ENCODE measurements at places on chromosomes 12 and 14.
A peak's percentile ranks its signal among the peaks of the same experiment; 100 is the strongest.

GRCh38 chr14:32010604-32011125 lies 66.4 kb upstream of the ARHGAP5 start:
- DNase-seq: no peak

DNA sequence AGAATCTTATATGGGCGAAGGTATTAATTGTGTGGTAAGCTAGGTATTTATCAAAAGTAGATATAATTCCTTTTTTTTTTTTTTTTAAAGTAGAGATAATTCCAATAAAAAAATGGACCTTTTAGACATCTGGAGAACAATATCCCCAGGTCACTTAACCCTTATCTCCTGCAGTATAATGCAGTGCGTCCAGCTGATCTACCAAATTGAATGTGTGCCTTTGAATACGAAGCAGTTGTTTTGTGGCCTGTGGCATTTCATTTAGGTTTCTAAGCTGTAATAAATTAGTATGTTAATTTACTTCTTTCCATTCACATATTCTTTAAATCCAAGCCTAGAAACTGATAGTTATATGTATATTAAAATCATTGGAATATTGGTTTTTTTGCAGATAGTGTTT lies 3.1 kb downstream of the FUT8 start:
- DNase-seq: no peak

DNA sequence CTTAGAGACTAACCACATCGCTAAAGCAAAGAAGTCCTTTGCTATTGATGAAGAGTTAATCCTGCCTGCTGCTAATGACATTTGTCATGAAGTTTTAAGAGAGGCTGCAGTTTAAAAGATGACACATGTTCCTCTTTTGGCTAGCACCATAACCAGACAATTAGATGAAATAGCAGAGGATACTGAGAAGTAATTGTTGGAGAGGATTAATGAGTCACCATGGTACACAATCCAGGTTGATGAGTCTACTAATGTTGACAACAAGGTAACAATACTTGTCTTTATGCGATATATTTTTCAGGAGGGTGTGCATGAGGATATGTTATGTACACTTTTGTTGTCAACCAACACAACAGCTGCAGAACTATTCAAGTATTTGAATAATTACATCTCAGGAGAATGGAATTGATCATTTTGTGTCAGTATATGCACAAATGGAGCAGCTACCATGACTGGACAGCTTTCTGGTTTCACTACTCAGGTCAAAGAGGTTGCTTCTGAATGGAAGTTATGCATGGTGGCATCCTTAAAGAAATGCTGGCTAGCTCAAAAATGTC lies 56.7 kb downstream of the LRRIQ1 start:
- no peak for DNase-seq

GRCh38 chr12:64400041-64400440 lies 4.2 kb upstream of the XPOT start:
- DNase-seq: no peak

GRCh38 chr12:6960593-6961277 lies 9.6 kb downstream of the PTPN6 start:
- no peak for DNase-seq

- DNase-seq: peak; percentile 49
Measured at GRCh38 chr14:73752297-73752992, 38.3 kb upstream of the PNMA1 start.

DNA sequence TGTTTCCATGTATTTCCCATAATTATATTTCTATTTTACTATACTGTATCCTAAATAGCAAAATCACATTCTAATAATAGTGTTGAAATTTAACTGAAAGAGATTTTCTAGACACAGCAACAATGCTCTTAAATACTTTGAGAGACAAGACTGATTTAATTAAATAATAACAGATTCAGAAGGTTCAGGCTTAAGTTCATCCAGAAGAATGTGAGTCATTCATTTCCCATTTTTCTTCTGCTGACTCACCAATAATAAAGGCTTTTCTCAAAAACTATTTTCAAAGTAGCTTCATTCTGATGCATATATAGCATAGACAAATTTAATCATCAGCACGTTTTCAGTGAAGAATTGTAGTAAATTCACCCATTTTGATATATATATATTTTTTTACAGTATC lies 481.4 kb downstream of the MDGA2 start:
- no peak for DNase-seq

DNA sequence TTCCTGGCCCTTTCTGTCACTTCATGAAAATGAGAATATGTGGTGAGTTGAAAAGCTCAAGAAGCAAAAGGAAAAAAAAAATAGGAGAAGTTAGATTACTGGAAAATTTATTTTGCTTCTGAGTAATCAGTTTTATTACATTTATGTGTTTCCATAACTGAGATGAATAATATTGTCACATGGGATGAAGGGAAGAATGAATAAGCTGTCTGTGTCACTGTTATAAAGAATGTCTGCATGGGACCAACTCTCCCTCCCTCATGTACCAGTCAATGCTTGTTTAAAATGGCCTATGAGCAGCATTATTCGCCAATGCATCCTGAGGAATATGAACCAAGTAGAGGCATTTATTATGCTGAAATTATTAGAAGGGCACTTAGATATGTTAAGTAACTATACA lies 246.3 kb downstream of the PRKD1 start:
- no peak for DNase-seq

DNA sequence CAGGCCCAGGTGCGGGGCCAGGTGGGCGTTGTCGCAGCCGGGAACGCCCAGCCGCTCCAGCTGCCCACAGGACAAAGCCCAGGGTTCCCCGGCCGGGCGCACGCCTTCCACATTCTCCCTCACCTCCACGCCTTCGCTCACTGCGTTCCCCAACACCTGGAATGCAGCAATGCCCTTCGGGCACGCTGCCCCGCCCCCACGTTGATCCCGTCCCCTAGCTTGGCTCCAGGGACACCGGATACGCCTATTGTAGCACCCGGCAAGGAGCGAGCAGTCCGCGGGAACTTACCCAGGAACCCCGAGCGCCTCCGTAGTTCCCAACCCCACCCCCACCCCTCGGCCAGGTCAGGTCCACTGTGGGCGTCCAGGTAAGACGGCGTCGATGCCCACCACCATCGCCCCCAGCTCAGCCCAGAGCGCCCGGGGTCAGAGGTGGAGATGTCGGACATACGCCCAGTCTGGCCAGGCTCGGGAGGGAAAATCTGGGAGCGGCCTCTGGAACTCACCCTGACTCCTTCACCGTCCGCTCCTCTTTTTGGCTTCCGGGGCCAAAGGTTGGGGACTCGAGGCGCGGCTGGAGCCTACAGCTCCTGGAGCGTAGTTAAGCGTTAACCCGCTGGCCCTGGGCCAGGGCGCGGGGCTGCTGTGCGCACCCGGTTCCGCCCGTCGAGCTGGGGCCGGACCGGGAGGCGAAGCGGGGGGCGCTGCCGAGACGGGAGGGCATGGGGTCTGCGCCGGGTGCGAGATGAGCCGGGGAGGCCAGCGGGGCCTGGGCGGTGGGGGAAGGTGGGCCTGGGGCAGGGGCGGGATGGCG lies 594 bp upstream of the CEP170B start:
- no peak for DNase-seq

- DNase-seq: no peak
Measured at GRCh38 chr14:105493921-105494605, 3.0 kb downstream of the TEDC1 start.

DNA sequence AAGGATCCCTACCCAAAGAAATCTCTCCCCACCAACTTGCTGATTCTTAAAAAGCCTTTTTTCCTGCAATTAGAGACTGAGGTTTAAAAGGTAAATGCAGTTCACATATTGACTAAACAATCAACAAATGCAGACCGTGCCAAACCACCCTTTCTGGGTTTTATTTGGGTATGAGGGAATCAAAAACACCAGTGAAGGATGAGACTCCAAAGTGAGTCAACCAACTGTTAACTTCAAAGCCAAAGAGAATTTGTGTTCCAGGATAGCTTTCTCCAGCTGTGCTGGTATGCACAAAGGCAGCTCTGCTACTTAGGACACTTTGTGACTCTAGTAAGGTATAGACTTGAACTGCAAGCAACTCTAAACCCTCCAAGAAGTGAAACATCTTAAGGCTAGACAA lies 39.4 kb downstream of the RPS29 start:
- DNase-seq: no peak

DNA sequence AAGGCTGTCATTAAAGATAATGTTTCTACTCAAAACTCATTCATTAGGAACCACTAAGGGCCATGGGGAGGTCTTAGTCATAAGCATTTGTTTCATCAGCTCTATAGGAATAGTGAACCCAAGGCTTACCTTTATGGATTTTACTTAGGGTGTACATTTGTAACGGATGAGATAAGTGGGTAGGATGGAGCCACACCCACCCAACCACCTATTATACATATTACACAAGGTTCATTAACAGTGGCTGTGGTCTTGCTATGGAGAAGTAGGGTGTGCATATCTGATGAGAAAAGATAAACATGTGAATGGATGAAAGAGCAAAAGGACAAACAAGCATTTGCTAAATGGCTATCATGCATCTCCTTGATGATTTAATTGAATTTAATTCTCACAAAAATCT lies 39.6 kb upstream of the ITPR2 start:
- no peak for DNase-seq

GRCh38 chr12:52127683-52128450 lies 48.4 kb downstream of the SMIM41 start:
- no peak for DNase-seq

All from T-cell (primary cell).